ENCODE measurements at places on chromosomes 1 and 21.

DNA sequence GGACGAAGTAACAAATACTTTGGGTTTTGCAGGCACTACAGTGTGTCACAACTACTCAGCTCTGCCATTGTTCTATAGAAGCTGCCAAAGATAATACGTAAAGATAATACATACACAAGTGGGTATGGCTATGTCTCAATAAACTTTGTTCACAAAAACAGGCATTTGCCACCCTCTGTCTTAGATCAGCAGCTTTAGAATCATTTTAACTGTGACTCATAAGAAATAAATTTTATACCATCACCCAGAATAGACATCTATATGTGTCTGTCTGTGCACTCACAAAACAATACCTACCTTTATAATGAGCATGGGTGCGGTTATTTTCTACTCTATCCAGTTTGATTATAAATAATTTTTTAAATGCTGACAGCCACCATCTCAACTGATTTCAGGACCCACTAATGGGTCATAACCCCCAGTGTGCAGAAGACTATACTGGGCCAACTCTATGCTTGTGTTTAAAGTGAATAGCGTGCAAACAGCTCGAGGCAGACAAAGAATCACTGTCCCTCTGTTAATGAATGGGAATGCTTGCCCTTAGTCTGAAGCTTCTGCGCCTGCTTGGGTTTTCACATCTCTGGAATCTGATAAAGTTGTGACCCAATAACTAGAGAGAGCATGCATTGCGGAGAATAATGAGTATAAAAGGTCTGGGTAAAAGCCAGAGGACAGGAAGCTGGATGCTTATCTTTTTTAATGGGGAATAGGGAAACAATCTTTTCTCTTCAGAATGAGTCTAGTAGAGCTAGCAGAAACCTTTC is 216.2 kb downstream of the PLPP3 start:
- DNase-seq, result no peak

DNA sequence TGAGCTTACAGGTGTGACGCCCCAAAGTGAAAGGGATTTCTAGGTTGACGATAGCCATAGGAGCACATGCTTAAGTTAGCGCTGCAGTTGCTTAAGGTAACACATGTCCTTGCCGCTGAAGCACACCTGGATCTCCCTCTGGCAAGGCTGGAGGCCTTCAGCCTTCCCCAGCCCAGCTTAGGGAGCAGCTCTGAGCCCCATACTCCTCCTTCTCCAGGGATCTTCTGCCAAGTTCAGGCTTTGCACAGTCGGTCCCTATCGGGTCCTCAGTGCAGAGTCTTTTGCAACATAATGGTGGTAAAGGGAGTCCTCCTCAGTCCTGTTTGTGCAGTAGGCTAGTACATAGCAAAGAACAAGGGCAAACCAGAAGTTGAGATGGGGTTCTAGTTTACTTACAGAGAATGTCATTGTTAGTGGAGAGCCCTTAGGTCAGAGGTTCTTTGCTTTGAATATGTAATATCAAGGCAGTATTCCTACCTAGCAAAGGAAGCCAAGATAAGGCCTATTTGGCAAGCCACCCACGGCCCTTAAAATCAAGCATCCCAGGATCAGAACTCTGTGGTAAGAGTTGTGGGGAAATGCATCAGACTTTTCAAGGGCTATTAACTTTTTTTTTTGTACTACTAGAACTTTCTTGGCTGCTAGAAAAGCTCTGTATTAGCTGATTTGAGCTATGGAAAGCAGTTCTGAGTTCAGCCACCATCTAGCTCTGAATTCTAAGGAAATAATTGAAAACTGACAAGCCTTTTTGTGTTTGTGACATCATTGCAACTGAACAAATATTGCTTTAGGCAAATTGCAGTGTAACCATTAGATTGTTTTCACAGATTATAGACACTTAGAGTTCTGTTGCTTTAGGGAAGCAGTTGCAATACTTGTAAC is 1.4 kb downstream of the EVA1C start:
- DNase-seq, result no peak

GRCh38 chr1:238061967-238062613 is 171.4 kb upstream of the ZP4 start:
- DNase-seq, result no peak

- DNase-seq, result no peak
Measured at GRCh38 chr1:95265106-95265505, 31.1 kb downstream of the RWDD3 start.
